Omental fat pad (tissue), 4 donors: ENCODE measurements at places on chromosomes 2 and 18.

- no peak for DNase-seq
These were observed 64.3 kb upstream of the FZD7 start for GRCh38 chr2:201969241-201969937.

DNA sequence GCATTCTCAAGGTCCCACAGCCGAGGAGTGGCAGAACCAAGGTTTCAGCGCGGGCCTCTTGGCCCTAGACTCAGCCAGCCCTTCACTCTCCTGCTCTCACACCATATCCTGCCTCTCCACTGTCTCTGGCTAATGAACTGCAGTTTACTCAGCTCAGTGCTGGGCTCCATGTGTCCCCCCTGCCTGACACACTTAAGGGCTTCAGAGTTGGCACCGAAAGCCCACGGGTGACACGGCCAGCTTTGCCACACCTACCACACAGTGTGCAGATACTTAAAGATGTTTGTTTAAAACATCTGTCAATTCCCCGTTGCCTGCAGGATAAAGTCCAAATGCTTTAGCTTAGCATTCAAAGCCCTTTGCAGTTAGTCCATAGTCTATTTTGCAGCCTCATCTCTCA lies 241.2 kb downstream of the SEPTIN10 start:
- DNase-seq = no peak

- DNase-seq = no peak
These were observed 5.1 kb upstream of the RAMP1 start for GRCh38 chr2:237854295-237854694.

- DNase-seq = peak; percentile 41
These were observed 273.5 kb downstream of the CDH20 start for GRCh38 chr18:61606759-61607158.

DNA sequence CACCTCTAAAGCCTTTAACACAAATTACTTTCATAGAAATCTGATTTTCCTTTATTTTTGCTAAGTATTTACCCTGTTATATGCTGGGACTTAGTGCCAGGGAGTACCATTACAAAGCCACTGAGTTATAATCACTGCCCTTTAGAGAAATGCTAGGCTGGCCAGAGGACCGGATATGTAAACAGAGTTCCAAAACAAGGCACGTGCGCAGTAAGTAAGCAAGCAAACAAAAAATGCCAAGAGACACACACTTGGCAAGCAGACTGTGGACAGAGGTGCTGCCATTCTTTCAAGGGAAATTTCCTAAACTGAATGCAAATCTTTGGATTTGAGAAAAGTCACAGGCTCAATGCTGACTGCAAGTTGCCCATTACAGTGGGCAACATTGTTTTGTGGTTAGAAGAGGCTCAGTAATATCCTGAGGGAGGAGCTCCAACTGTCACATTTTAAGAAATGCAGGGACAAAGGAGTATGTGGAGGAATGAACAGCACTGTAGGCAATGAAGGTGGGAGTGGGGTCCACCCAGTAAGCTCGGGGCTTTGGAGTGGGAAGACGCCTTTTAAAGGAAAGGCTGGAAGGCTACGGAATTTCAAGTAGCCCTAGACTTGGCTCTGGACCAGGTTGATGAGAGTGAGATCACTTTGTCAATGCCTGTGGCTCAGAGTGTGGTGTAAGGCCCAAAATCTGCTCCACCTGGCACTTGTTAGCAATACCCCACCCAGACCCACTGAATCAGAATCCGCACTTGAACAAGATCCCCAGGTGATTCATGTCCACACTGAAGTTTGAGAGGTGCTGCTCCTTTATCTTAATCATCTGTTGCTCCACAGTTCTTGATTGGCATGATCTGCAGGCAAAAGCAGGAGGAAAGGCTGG lies 2.1 kb upstream of the PARD6G start:
- DNase-seq = no peak

DNA sequence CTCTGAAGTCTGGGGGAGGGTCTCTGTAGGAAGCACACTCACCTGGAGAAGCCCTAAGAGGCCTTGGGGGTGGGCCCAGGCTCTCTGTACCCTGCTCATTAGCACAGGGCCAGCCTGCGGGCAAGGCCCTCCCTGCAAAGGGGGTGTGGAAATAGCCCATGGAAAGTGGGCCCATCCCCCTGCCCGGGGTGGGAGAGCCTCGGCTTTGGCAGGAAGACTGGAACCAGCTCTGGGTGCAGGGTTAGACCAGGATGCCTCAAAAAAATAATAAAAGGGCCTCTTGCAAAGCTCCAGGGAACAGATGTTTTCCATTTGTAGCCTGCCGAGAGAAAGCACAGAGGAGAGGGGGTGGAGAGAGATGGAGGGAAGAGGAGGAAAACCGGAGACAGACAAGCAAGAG lies 98.7 kb downstream of the STPG4 start:
- DNase-seq = no peak

DNA sequence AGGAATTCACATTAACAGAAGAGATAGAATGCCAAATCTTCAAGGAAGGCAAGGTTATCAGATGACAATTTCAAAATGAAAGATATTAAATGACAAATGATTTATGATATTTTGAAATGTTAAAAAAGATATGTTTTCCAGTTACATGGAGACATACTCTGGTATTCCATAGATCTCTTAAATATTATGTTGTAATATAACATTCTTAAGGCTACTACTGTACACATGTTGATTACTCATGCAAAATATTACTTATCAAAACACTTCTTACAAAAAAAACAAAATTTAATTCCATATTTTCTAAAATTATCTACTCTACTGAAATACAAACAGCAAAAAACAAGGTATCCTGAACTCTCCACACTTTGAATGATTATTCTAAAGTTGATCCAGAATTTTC lies 22.9 kb downstream of the RTTN start:
- no peak for DNase-seq

- DNase-seq = no peak
These were observed 1484.5 kb upstream of the ZEB2 start for GRCh38 chr2:146004462-146004861.

- DNase-seq = no peak
These were observed 202.2 kb downstream of the TCF4 start for GRCh38 chr18:55385770-55386169.

DNA sequence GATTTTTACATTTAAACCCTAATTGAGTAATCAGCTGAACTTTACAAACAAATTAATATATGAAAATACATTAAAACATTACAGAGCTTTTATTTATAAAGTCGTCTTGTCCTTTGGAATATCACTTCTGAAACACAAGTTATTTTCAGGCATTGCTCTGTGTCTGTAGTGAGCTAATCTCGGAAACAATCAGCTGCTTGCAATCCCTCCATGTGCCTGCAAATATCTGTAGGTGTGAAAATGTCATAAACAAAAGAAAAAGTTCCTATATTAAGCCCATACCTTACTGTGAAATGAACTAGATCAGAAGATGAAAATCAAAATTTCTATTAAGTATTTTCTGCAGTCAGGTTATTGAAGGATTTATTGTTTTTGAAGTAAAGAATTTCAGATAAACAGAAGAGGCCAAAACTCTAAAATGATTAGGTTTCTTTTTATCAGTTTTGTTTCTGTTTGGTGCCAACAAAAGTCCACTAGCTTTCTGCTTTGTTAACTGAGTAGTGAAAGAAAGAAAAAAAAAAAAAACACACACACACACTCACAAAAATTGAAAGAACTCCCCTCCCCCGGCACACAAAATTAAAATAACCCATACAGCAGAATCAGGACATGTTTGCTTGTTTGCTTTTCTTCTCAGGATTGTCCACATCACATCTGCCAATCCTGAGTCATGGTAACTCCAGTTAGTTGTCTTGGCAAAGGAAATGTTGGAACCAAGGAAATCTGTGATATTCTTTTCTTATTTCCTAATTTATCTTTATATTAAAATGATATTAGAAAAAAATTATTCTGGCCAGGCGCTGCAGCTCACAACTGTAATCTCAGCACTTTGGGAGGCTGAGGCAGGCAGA lies 627.0 kb upstream of the SLC39A10 start:
- DNase-seq = no peak

DNA sequence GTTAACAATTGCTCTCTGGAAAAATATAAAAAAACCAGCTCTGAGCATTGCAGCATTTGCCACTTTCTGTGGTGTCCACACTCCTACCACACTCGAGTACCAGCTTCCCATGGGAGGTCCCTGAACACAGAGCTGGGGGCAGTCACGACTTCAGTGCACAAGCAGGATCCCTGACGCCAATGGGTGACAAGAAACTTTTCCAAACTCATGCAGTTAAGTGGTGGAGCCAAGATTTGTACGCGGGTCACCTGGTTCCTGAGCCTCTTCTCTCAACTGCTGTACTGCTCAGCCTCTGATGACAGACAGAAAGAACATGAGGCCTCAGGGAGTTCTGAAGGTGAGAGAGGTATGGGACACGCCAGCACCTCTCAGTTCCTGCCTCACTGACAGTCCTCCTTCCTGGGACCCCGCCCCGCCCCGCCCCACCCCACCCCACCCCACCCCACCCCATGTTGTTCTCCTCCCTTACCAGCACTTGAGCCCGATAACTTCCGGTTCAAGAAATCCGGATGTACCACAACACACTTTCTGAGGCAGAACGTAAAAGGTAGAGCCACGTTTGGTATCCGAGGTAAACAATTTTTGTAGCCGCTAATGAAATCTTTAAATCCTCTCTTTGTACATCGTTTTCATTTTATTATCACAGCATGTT lies 287.6 kb downstream of the MYCN start:
- no peak for DNase-seq

GRCh38 chr2:134694411-134694810 lies 24.4 kb downstream of the TMEM163 start:
- no peak for DNase-seq

DNA sequence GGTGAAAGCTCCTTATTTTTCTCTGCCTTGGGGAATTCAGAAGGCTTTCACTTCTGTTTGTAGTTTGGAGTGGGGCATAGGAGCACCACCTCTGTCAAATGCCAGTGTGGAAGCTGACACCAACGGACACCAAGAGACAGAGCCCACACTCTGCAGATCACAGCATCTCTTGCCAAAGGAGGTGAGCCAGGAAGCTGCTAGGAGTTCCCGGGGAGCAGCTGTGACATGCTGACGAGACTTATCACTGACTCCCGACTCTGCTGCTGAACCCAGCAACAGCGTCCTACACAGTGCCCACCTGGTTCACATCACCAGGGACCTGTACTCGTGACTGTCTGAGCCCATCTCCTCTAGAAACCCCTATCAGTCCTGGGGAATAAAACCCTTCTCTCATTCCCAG lies 8.1 kb downstream of the TEX51 start:
- no peak for DNase-seq

GRCh38 chr2:79985145-79985544 lies 319.4 kb downstream of the LRRTM1 start:
- DNase-seq = no peak

DNA sequence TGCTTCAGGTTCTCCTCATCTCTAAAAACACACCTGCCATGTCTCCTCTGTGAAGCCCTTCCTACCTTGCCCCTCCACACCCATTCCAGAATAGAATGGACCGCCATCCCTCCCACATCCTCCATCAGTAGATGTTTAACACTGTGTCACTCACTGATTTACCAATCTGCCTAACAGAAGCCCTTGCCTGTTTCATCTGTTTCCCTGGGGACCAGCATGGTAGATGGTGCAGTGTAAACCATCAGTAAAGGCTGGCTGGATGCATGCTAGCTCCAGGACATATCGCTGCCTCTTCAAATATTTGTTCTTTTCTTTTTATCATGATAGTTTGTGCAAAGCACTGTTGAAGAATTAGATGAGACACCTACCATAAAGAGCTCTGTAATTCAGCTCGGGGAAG lies 271.4 kb downstream of the PIEZO2 start:
- DNase-seq = no peak

GRCh38 chr2:42281416-42282081 lies 79.5 kb downstream of the COX7A2L start:
- DNase-seq = no peak

DNA sequence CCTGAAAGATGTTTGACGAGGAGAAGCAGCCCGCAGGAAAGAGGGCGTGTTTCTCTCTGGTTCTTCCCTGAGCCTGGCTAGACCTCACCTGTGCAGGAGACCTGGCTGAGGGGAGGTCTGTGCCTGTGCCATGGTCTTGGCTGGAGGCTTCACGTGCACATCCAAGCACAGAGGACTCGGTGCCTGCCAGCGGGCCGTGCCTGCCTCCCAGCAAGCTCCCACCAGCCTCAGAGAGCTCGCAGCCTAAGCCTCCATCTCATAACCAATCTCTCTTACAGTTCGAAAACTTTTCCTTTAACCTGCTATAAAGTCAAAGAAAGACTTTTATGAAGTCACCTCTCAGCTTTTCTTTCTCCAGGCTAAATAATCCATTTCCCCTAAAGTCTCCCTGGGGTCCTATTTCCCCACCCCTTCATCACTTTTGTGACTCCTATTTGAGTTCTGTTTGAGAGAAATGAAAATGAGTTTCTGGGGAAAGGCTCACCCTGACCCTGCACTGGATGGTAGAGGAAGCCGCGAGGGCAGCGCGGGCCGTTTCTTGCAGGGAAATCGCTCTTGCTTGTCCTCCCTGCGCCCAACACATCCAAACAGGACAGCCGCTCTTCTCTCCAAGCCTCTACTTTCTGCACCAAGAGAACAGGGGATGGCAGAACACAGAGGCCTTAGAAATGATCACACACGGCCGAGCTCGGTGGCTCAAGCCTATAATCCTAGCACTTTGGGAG lies 521.0 kb downstream of the SOX11 start:
- no peak for DNase-seq

DNA sequence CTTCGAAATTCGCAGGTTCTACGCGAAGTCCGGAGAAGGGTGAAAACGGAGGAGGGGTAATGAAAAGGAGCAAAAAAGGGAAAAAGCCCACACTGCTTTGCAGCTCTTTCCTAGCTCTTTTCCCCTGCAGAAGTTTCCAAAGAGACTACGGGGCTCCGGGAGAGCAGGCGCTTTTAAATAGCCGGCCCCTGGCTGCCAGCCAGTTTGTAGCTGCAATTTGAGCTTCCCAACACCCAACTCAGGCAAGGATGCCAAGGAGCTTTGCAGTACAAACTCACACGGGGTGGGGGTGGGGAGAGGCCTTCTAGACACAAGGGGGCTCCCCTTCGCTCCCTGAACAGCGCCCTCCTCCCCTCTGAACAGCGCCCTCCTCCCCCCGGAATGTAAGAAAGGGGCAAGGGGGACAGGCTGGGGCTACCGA lies at the start of gene IGFBP5:
Gene IGFBP5, minus strand, starts transcription at position 149 of the 421 bp plus-strand sequence. CDS start 774 bp downstream, outside the sequence.
- DNase-seq = peak; percentile 65

GRCh38 chr18:40841467-40841866 lies 1113.6 kb upstream of the PIK3C3 start:
- no peak for DNase-seq

- no peak for DNase-seq
These were observed 13.7 kb downstream of the PMS1 start for GRCh38 chr2:189797902-189798301.

- DNase-seq = no peak
These were observed 166.2 kb downstream of the PHLPP1 start for GRCh38 chr18:62881509-62882016.

GRCh38 chr2:109352056-109352897 lies 223.3 kb downstream of the SH3RF3 start:
- no peak for DNase-seq

GRCh38 chr2:70460333-70460732 lies 93.3 kb downstream of the TGFA start:
- DNase-seq = no peak
